ENCODE measurements at places on chromosomes 2 and 18.

DNA sequence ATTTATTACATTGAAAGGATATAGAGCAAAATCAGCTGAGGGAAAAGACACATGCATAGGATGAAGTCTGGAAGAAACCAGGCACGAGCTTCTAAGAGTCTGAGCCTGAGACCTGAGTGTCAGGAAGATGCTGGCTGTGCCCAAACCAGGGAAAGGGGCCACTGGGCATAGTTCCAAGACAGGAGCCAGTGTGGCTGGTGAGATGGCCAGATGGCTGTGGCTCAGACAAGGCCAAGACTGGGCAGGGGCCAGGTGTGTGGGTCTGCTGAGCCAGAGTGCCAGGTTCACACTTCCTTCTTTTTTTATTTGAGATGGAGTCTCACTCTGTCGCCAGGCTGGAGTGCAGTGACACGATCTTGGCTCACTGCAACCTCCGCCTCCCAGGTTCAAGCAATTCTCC lies 95.5 kb upstream of the ATG16L1 start:
- no peak for DNase-seq

- no peak for DNase-seq
Observed at GRCh38 chr18:35158728-35159450, 81.9 kb upstream of the ZNF397 start.

- DNase-seq: no peak
Observed at GRCh38 chr2:191401287-191401686, 156.1 kb downstream of the MYO1B start.

DNA sequence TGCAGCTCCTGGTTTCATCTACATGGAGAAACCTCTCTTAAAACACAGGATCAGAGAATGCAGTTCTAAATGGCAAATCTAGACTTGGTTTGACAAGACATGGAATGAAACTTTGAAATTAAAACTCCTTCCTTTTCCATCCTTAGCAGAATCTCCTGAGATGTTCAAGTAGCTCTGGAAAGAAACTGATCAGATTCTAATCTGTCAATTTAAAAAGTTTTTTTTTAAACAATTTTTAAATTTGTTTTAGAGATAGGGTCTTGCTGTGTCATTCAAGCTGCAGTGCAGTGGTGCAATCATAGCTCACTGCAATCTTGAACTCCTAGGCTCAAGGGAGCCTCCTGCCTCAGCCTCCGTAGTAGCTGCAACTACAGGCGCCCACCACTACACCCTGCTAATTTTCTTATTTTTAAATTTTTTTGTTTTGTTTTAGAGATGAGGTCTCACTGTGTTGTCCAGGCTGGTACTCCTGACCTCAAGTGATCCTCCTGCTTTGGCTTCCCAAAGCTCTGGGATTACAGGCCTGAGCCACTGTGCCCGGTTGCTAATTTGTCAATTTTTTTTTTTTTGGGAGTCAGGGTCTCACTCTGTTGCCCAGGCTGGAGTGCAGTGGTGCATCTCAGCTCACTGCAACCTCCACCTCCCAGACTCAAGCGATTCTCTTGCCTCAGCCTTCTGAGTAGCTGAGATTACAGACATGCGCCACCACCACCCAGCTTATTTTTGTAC lies 216.7 kb downstream of the TGIF1 start:
- no peak for DNase-seq

DNA sequence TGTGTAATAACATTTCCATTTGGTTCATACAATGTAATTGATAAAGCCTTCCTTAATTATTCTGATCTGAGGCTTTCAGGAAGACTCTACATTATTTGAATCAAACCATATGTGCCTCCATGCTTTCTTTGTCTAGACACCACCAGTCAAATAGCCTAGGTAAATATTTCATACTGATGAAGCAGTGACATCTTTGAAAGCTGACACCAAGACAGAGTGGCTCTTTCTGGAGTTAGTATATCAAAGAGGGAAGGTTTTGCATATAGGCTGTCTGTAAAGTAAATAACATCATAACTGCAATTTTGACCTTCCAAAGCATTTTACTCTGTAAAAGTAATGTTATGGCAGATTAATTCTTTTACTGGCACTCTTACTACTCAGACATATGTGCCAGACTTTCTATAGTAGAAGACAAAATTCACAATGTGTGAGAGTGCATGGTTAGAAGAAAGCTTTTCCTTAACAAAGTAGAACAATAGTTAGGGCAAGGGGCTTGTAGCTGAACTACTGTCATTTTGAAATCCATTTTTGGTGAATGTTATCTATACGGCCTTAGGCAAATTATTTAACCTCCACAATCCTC lies 177.3 kb downstream of the ERBB4 start:
- DNase-seq: no peak

- DNase-seq: peak; percentile 9
Observed at GRCh38 chr2:32009516-32010256, 1.1 kb downstream of the MEMO1 start.

DNA sequence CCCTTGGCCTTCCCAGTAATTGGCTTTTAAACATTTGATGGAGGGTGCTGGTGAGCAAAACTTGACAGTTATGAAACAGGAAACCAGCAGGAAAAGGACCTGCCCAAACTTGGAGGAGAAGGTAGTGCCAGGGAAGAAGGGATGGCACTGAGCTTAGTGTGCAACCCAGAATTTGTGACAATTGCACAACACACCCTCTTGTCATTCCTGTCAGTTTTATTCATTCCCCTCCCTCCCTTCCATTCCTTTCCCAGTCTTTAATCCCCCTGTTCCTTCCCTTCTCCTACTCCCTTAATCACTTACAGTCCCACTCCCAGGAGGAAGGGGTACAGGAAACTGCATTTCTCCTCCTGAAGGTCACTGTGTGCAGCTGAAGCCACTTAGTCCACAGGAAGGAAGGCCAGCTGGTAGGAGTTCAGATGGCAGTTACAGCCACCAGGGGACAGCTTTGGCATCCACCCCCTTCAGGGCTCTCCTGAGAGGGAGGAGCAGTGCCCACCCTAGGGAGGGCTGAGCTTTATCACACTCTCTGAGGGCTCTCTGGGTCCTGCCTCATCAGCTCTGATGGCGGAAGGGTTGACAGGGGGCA lies 24.0 kb upstream of the SIGLEC15 start:
- DNase-seq: no peak

GRCh38 chr18:28637897-28638296 lies 461.0 kb upstream of the CDH2 start:
- no peak for DNase-seq

DNA sequence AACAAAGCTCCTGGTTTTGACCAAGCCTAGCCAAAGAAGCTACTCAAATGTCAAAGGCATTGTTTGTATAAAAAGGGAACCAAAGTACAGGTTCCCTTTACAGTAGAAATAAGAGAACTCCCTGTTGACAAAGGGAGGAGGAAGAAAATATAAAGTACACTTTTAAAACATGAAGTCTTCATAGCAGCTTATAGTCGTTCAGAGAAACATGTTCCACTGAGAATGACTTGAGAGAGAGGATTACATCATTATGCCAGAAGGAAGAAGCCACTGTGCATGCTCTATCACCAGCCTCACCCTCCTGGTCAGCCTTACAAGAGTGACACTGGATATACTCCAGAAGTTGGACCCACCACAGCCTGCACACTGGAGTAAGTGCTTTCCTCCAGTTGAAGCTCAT lies 2.5 kb upstream of the DHRS9 start:
- DNase-seq: no peak

DNA sequence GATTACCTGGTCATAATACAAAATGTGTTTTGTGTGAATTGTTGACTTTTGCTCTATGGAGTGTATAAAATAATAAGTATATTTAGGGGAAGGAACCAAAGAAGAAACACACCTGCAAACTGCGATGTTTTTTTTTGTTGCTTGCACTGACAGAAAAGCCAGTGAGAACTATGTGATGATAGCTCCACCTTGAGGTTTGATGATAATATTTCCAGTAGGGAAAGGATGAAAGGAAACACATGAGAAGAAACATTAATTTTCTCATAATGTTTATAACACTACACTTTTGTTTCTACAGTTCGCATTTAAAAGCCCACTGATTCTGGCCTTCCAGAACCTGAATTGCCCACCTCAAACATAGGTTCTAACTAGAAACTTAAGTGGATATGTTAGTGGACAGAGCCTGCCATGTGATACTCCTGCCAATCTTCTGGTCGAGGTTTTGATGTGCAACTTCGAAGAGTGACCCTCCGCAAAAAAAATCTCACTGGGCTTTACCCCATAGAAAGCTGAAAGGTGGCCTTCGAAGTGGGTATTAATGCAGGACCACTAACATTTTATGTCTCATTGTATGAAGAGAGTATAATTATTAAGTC lies 476.4 kb upstream of the SPHKAP start:
- DNase-seq: no peak

- DNase-seq: no peak
Observed at GRCh38 chr2:101704046-101704466, 6.5 kb downstream of the MAP4K4 start.

DNA sequence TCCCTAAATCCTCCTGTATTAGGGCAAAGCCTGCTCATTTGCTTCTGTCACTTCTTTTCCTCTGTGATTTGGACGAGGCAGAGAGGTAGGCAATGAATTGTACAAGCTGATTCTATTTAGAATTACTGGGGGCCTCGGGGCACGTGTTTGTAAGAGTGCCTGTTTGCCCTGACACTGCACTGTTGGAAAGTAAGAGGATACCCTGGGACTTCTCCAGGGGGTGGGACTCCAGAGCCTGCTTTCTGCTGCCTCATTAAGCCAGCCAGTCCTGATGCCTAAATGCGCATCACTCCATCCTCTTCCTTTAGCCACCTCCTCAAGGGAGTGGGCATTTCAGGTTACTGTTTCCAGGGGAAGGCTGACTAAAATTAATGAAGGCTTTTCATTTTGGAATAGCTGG lies 134.3 kb downstream of the TDRD15 start:
- no peak for DNase-seq

- no peak for DNase-seq
Observed at GRCh38 chr2:9156483-9156882, 50.1 kb upstream of the ASAP2 start.

- no peak for DNase-seq
Observed at GRCh38 chr2:6648596-6649247, 217.0 kb downstream of the CMPK2 start.

- DNase-seq: no peak
Observed at GRCh38 chr18:8615397-8616027, 6.3 kb downstream of the RAB12 start.

GRCh38 chr2:187438455-187438854 lies 9.6 kb downstream of the CALCRL start:
- DNase-seq: no peak

GRCh38 chr2:127649100-127649611 lies 3.2 kb downstream of the GPR17 start:
- no peak for DNase-seq

GRCh38 chr2:20439503-20439902 lies 7.4 kb upstream of the RHOB start:
- DNase-seq: no peak

DNA sequence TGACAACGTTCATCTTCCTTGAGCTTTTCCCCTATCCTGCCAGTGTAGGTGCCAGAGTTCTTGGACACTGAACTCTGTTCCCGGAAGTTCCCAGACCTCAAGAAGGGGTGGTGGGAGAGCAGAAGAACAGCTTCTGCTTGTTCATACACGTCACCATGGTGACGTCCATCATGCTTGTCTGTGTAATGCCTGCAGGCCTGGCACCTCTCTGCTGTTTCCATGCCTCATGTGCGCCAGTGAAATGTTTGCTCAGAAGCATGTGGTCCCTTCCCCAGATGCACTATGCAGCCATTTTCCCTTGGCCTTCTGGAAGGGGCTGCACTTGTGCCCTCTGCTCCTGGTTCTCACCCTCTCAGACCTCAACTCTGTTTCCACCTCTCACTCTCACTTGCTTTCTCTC lies 210.8 kb upstream of the NABP1 start:
- DNase-seq: no peak

DNA sequence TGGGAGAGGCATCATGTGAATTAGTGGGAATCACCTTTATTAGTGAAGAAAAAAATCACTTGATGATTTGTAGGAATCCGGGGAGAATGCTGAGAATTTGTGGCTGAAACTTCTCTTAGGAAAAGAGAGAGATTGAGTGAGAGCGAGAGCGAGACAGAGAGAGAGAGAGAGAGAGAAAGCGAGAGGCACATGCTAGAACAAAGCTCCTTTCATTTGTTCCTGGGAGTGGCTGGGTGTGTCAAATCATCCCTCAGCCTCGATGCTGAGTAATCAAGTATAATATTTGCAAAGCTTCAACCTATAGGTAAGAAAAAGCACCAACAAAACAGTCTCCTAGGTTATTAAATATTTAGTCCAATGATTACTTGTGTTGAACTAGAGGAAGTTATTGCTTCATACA lies 4.4 kb upstream of the SERPINB5 start:
- DNase-seq: no peak

GRCh38 chr2:136215908-136216472 lies 98.0 kb upstream of the CXCR4 start:
- no peak for DNase-seq

DNA sequence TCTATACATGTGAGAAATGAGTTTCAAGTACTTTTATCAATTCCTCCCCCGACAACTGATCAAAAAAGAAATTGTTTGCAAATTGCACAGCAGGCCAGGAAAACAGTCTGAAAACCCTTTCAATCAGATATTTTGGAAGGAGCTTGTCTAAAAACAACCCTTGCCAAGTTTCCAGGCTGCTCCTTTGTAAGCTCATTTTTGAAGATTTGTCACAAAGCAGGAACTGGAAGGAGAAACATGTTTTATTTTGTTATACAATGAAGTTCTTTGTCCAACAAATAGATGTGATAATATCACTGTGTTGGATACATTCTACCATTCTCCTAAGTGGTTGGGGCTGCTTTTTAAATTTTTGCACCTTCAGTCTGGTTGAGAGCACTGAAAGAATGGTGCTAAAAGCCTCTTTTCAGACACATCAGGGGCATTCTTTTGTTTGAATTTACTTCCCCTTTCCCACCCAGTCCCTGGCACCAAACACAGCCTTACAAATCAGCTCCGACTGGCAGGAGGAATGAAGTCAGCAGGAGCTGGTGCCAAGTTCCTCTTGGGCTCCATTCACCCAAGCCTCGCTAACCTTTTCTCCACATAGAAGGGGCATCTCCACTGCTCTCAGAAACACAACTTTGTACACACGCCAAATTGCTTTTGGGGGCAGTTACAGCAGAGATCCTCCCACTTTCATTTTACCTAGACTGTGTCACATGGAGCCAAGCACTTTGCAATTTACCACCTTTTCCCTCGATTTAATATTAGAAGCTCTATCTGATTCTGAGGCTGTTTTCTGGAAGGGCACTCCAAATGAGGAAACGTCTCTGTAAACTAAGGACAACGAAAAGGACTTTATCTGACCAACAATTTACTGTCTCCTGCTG lies 88.0 kb downstream of the C1D start:
- no peak for DNase-seq

GRCh38 chr2:237643582-237644380 lies 16.4 kb downstream of the LRRFIP1 start:
- DNase-seq: no peak
